ENCODE measurements at places on chromosomes 13 and 19. TPM values are rescaled to one million over a fixed set of nuclear protein-coding genes. Genes with fewer than 3 reads are reported as not detected.

Gene TMEM86B
- polyA plus RNA-seq: 2.3 TPM

- no peaks in the 10 kb centered on the region for H3K4me1 ChIP-seq
- no peak overlapping the region for H3K27ac ChIP-seq
- no peaks in the 10 kb centered on the region for H3K36me3 ChIP-seq
- no peaks in the 10 kb centered on the region for H3K27me3 ChIP-seq
Measured at GRCh38 chr13:75356421-75356820, 125.5 kb downstream of the TBC1D4 start.

Gene CEACAM8
- 0.33 TPM for polyA plus RNA-seq

- H3K4me3 ChIP-seq: no peak overlapping the region
- H3K27me3 ChIP-seq: no peaks in the 10 kb centered on the region
- no peaks in the 10 kb centered on the region for H3K36me3 ChIP-seq
- no peak for DNase-seq
- H3K4me1 ChIP-seq: no peaks in the 10 kb centered on the region
- no peak overlapping the region for H3K27ac ChIP-seq
Measured at GRCh38 chr13:55554741-55555140, 1586.0 kb upstream of the PRR20A start.

- peaks cover 56% of the 10 kb centered on the region for H3K4me1 ChIP-seq
- H3K36me3 ChIP-seq: no peaks in the 10 kb centered on the region
- no peaks in the 10 kb centered on the region for H3K27me3 ChIP-seq
- H3K27ac ChIP-seq: no peak overlapping the region
Measured at GRCh38 chr13:28623782-28624706, 34.9 kb upstream of the POMP start.

All from left lung (tissue), 14 donors.